WERI-Rb-1 (cell line): ENCODE measurements at places on chromosomes 5 and 9.

- no peak for DNase-seq
Measured at GRCh38 chr5:154893381-154893780, 35.0 kb downstream of the CNOT8 start.

DNA sequence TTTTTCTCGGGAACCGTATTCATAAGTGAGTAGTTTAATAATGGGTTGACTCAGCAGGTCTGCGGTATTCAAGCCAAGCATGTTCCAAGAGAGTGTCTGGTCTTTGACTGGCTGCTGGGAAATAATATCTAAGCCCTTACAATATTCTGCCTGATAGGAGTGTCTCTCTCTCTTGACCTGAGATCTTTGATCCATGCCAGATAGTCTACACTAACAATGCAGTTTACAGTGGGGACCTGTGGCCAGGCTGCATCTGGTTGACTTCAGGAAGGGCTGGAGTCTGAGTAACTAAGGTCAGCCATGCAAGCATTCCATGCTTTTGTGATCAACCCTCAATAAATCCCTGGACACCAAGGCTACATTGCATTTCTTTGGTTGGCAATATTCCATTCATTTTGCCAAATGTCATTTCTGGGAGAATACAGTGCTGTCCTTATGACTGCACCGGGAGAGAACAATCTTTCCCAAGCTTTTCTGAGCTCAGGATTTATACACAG is 195.5 kb downstream of the SEMA5A start:
- no peak for DNase-seq

DNA sequence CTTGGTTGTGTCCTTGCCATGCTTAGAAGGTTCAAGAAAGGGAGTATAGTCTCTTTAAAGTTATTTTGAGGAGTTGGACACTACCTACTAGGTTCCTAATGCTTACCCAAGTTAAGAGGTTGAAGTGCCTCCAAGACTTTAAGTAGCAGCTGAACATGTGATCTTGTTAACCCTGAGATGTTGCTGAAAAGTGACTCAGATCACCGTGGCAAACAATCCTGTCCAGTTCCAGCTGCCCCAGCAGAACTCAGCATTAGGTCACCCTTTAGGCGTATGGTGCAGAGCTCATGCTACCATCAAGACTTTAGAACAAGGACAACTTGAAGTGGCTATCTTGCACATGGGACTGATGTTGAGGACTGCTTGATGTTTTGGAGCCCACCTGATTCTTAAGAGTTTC is 22.5 kb downstream of the ZNF462 start:
- DNase-seq = no peak

DNA sequence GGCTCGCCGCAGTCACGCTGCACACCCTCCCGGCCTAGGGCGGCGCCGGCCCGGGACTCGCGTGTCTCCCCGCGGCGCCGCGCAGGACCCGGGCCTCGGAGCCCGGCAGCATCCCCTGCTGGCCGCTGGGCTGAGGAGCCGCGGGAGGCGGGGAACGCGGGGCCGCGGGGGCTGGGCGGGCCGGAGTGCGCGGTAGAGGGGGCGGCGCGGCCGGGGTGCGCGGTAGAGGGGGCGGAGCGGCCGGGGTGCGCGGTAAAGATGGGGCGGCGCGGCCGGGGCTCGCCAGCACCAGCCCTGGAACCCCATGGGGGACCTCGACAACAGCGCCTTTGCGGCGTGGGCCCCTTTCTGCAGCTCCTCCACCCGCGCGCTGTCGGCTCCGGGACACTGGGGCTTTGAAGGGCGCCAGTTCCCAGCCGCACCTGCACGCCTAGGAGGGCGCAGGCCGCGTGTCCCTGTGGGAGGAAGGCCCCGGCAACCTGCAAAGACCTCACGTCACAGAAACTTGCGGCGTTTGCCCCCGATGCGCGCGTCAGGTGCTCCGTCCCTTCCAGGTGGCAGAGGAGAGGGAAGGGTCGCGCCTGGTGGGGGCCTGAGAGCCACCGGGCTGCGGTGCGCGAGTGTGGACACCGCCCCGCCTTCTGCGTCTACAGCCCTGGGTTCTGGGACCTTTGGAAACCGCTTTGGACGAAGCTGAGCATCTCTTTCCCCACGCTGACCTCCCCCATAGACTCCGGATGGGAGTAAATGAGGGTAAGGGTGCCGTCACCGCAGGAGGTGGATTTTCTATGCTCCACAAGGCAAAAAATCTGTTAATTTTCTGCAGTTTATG is 49.6 kb downstream of the NSUN2 start:
- DNase-seq = peak; percentile 62

- DNase-seq = peak; percentile 64
Measured at GRCh38 chr5:665541-665955, 27.6 kb downstream of the TPPP start.
